Right renal pelvis (tissue), 4 donors: ENCODE measurements at places on chromosomes 7 and 10.
A peak's percentile ranks its signal among the peaks of the same experiment; 100 is the strongest.

DNA sequence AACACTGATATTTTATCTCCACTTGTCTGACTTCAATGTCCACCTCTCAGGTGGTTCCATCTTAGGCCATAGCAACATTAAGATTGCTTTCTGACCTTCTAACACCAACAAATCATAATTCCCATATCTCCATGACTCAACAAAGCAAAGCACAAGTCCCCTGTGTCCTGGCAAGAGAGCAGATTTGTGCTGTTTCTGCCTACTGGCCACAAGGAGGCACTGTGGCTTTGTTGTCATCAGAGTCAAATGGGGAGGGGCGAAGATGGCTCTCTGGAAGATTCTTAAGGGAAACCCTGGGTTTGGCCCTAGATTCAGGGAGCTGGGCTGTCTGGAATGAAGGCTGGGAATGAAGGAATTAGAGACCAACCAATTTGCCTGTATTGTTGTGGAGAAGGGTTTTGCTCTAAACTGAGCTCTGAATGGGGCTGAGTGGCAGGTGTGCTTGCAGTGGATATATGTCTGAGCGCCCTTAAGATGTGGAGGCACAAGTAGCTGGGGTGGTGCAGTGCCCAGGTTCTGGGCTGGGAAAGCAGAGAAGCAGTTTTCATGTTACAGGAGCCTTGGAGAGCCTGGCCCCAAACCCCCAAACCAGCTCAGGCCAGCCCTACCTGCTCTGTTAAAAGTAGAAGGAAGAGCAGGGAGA lies 154.8 kb upstream of the PRSS58 start:
- no peak for DNase-seq

- no peak for DNase-seq
Measured at GRCh38 chr7:47625861-47626715, 44.2 kb upstream of the TNS3 start.

- no peak for DNase-seq
Measured at GRCh38 chr7:80224415-80224814, 89.8 kb downstream of the GNAI1 start.

DNA sequence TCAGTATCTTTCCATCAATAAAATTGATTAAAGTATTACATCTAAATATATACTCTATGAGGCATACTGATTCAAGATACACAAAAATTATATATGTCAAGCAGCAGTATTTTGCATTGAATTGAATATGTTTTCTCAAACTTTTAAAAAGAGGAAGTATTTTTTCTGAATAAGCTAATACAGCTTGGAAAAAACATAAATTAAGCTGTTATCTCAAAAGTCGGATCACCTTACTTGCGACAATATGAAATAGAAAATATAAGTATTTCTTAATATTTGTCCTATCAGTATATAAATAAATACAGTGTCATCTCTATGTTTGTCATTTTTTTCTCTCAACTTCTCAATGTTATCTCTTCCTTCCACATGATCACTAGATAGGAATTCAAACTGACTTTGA lies 139.3 kb downstream of the MBL2 start:
- no peak for DNase-seq

DNA sequence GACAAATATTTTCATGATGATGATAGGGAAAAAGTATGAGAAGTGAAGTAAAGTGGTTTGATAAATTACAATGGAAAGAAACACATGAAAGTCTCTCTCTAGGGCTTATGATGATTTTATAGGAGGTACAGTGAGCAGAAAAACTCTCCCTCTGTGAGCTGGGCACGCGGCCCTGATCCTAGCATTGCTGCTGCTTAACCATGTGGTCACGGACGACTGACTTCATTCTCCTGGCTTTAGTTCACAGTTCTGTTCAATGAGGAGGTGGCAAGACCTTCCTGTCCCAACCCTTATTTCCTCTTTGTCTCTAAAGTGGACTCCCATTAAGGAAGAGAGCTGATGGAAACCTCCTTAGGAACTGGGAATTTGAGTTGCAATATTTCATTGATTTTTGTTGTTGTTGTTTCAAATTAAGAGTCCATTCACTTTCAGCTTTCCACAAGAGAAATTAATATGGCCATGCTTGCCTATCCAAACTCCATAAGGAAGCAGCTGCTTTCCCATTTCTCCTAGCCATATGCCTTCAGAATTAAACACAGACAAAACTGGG lies 8.2 kb upstream of the PON3 start:
- DNase-seq: no peak

- no peak for DNase-seq
Measured at GRCh38 chr7:16794986-16795385, 9.8 kb downstream of the AGR2 start.

- DNase-seq: no peak
Measured at GRCh38 chr7:4135301-4135700, 546.8 kb upstream of the FOXK1 start.

DNA sequence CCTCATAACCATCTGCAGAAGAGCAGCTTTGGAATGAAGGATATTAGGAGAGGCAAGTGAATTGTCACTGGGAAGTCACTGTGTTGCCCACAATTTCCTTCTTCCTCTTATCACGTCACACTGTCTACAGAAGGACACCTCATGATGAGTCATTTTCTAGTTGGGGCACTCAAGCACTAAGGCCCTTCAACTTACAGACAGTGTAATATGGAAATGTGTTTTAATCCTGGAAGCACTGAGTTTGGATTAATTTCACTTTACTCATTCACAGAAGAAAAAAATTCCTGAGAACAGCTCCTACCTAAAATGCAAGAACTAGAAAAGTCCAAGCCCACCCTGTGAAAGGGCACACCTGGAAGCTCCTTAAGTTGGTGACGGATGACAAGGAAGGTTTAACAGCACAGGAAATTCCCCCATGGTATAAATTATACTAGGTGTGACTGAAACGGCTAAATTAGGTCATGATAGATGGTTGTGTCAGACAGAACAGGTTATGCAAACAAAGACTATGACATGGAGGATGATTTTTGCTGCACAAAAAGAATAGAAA lies 56.6 kb downstream of the PARD3 start:
- no peak for DNase-seq

- DNase-seq: no peak
Measured at GRCh38 chr10:7649673-7650300, 17.0 kb downstream of the ITIH5 start.

- no peak for DNase-seq
Measured at GRCh38 chr10:45380903-45381620, 7.0 kb downstream of the ALOX5 start.

DNA sequence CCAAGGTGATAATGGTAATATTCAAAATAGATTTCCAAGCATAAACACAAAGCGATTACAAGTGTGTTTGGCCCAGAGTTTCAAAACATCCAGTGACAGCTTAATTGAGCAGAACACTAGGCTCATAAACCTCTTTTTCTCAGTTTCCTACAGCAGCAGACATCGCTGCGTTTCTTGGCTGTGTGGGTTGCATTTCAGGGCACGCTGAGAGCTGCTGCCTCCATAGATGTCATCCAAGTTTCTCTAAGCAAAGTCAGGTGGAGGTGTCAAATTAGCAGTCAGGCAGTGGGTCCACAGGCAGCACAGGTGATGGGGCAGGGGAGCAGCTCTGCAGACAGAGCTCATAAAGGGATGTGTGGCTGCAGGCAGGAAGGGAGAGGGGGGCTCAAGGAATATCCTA lies 50.5 kb upstream of the COL13A1 start:
- DNase-seq: no peak

DNA sequence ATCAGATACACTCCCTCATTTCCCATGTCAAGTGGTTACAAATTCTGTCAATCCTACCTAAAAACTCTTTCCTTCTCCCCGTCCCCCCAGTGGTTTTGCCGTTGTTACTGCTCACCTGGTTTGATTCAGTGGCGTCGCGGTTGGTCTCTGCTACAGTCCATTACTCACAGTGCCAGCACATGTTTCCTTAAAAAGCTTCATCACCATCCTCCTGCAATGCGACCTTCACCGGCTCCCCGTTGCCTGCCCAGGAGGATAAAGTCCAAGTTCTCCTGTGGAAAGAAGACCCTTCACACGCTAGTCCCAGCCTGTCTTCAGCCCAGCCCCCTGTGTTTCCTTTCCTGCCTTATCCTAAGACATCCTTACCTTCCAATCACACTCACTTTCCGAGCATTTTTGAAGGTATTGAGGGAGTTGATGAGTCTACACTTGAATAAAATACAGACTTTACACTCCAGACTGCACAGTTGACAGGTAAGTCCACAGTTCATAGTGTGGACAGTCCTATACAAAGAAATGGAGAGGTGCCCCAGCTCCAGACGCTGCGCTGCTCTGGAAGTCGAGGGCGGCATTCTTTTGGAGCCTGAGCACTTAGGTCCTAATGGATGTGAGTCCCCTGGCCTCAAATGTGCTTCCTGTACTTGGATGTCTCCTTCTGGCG lies 3.4 kb upstream of the LARP4B start:
- no peak for DNase-seq

DNA sequence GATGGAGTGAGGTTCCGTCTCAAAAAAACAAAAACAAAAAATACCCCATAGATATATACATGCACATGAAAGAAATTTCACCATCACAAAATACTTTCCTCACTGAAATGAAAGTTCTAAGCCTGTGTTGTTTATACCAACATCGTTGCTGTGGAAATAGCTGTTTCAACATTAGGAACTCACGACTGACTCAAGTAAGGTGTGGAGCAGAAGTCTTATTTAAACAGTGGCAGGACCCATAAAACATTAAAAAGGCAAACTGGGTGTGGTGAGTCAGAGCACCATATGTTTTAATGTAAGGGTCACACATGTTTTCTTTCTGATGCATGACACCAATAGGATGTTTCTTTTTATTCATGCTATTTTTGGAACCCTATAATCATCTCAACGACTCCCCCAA lies 48.3 kb downstream of the BAIAP2L1 start:
- no peak for DNase-seq

DNA sequence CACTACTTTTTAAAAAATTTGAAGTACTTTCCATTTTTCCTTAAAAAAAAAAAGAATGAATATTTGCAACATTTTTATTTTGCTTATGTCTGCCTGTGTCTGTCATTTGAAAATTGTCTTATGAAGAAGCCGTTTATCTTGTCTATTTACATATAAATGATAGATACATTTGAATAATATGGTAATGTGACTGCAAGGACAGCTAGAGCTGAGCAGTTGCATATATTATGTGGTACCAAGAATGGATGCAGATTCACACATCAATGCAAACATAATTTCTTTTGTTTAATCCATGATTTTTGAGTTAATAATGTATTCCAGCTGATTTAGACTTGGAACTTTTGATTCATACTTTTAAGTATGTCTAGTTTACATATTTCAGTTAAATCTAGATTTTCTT lies 268.0 kb downstream of the CDK14 start:
- no peak for DNase-seq

GRCh38 chr7:137146012-137146455 lies 197.5 kb downstream of the PTN start:
- DNase-seq: no peak

DNA sequence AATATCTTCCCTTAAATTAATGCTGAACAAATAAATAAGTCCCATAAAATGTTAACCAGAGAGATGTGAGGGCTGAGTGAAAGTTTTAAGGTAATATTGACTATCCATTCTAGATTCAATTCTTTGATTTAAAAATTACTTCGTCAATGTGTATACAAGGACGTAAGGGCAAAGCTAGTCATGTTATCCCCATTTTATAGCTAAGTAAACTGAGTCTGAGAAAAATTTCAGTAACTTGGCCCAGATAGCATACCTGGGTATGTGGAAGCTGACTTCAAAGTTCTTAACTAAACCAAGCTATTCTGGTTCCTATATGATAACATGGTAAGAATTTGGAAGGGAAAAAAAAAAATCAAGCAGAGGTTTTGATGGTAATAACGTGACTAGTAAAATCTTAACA lies 72.4 kb downstream of the CADPS2 start:
- no peak for DNase-seq

DNA sequence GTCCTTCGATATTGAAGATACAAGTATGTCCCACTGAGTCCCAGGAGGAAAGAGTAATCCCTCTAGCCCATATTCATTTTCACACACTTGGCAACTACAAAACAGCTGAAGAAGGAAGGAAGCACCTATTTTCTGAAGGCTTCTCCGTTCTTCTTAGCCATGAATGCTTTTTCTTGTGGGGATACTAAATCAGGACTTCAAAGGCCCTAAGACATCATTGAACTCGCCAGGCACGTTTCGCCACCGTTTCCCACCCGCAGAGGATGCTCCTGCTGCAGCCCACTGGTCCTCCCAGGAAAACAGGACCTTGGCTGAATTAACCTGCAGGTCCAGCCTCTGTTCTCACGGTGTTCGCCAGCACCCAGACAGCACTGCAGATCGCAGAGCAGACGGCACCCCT lies 561.5 kb downstream of the DNAJB6 start:
- DNase-seq: no peak

DNA sequence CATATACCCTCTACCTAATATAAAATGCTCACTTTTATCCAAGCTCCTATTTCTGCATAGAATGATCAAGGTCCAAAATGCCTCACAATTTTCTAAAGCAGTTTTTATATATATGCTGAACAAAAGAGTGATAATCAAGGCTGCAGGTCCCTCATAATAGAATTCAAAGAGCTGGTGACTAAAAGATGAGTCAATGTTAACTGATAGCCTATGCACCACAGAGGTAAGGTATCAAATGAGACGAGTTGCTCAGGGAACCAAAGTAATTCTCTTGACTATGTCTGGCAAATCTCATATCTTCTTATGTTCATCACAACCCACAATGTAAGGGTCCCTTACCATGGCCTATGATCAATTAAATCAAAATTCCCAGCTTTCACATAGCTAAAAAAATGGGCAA lies 15.2 kb downstream of the PDZD8 start:
- no peak for DNase-seq

- DNase-seq: no peak
Measured at GRCh38 chr7:92794831-92795230, 41.5 kb downstream of the CDK6 start.

DNA sequence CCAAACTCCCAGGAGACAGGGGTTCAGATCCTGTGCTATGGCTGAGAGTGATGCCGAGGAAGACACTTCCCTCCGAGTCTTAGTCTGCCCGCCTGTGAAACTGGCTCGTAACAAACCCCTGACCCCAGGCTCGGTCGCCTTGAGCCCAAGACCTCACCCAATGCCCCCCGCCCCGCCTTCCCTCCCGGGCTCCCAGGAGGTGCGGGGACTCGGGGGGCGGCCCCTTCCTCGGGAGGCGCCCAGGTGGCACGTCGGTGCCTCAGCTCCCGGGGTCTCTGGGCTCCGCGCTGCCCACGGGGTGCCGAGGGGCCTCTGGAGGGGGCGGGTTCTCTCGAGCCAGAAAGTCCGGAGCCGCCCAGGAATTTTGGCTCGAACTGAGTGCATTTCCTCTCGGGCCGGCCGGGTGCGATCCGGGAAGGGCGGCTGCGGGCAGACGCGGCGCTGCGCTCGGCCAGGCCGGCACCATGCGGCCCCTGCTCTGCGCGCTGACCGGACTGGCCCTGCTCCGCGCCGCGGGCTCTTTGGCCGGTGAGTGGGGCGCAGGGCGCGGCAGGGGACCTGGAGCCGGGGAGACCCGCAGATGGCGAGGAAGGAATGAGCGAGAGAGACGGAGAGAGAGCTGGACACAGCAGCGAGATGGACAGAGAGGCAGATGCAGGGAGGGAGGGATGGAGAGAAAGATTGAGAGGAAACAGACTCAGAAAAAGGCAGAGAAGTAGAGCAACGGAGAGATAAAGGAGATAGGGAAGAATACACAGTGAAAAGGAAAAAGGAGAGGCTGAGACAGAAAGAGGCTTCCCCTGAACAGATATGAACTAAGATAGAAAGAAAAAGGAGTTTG lies at the start of gene PLAC9:
Gene PLAC9 (plus strand): TSS at position 432 of the 841 bp plus-strand sequence. CDS start 33 bp downstream, at position 465.
- peak; percentile 23 for DNase-seq

GRCh38 chr7:150745086-150745485 lies 7.9 kb downstream of the GIMAP5 start:
- no peak for DNase-seq

GRCh38 chr10:45411607-45411940 lies 37.6 kb downstream of the ALOX5 start:
- DNase-seq: no peak

- DNase-seq: no peak
Measured at GRCh38 chr7:91310830-91311460, 46.7 kb downstream of the FZD1 start.
